Cerebellum (tissue), 4 donors: ENCODE measurements at places on chromosomes 6 and 20. TPM values are rescaled to one million over a fixed set of nuclear protein-coding genes. Genes with fewer than 3 reads are reported as not detected.
A peak's percentile ranks its signal among the peaks of the same experiment; 100 is the strongest.

Gene CTAGE9
- not detected for total RNA-seq

Gene MYB
- total RNA-seq = 9.0 TPM

Gene COL20A1
- 2.7 TPM for total RNA-seq

Gene RNF182
- total RNA-seq = 18.6 TPM

Gene PRDM13
- total RNA-seq = 4.7 TPM

DNA sequence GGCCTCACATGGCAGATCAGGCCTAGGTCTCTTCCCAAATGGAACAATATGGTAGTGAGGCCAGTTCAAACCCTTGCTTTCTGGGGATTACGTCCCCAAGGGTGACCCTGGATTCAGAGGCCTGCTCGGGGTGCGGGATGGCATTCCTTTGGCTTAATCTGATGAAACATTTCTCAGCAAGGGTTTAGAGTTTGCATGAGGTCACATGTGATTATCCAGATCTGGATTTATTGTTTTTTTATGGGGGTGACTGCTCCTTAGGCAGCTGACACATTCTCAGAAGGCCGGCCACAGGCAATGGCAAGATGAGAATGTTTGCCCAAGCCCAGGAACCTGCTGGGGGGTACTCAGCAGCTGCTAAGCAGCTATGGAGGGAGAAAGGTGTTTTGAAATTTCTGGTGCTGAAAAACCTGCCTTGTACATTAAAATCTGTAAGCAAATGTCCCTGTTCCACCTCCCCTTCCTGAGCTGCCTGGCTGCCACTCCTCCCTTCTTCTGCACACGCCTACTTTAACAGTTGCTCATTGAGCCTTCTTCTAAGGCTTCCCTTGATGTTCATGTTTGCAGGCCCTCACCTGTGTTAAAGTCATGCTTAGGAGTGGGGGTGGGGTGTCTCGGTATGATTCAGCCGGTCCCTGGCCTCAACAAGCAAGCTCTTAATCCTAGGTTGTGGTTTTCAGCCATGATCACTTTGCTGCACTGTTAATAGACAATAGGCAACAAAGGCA, 37.9 kb upstream of the FUCA2 start:
- no peak for DNase-seq

- no peak for DNase-seq
Observed at GRCh38 chr6:27829453-27830211, 82.6 kb downstream of the OR2B2 start.

GRCh38 chr6:12849809-12850198, 133.2 kb downstream of the PHACTR1 start:
- DNase-seq = no peak

DNA sequence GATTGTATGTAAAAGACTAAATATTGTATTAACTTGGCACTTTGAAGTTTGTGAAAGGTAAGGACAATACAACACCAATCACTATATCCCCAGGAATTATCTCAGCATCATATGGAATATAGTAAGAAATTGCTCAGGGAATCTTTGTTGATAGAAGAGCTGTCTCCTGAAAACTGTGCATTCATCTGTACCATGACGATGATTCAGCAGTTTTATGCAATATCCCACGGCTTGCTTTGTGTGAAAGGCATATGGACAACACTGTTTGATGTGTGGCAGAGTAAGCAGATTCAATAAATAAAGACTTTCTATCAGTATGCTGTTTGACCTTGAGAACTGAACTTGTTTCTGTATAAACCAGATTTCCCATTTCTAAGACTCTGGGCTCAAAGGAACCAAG, 147.5 kb upstream of the PLN start:
- no peak for DNase-seq

DNA sequence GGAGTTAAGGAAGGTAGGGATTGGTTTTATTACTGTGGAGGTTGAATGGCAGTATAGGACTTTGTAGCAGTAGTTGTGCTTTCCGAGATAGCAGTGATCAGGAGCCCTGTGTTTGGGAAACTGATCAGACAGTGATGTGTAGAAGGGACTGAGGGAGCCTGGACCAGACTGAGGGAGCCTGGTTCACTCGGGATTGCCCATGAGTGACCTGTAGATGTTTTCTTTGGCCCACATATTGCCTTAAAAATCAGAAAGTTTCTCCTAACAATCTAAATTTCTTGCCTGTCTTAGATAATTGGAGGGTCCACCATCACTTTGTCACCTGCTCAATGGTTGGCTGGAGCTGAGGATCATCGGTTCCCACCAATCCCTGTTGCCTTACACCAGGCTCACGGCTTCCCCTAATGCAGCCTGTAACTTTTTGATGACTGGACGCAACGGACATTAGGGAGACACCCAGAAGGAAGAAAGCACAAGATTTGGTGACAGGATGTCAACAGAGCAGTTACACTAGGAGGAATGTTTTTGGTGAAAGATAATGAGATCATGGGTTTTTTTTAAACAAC, 1.1 kb downstream of the CDS2 start:
- DNase-seq = no peak

DNA sequence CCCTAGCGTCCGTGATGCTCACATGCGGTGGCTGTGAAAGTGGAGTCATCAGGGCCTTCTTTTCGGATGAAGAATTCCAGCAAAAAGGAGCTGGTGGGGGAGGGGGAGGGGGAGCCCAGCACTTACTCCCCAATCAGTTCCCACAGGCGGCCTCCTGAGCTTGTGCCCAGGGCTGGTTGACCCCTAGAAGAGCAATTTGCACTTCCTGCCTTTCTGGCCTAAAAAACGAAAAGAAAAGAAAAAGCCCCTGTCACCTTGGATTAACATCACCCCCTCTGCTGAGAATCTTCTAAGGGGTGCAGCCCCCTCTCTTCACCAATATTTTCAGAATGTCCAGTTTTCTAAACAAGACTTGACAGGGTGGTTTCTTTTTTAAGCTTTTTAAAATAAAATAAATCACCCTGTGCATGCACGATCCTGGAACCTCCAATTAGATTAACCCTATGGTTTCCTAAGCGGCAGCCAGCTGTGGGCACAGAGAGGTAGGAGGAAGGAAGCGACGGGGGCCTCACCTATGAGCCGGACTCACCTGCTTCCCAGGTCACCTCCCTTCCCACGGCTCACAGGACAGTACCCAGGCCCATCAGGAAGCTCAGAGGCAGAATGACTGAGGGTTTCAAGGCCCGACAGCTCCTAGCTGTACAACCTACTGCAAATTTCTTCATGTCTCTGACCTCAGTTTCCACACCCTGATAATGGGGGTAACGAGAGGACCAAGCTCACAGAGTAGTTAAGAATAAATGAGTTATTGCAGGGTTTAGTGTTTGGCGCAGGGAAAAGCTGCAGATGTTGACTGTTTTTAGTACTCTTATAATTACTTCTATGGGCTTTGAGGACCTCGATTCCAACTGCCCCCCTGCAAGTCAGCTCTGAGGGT, 10.5 kb upstream of the TGM2 start:
- DNase-seq = no peak

DNA sequence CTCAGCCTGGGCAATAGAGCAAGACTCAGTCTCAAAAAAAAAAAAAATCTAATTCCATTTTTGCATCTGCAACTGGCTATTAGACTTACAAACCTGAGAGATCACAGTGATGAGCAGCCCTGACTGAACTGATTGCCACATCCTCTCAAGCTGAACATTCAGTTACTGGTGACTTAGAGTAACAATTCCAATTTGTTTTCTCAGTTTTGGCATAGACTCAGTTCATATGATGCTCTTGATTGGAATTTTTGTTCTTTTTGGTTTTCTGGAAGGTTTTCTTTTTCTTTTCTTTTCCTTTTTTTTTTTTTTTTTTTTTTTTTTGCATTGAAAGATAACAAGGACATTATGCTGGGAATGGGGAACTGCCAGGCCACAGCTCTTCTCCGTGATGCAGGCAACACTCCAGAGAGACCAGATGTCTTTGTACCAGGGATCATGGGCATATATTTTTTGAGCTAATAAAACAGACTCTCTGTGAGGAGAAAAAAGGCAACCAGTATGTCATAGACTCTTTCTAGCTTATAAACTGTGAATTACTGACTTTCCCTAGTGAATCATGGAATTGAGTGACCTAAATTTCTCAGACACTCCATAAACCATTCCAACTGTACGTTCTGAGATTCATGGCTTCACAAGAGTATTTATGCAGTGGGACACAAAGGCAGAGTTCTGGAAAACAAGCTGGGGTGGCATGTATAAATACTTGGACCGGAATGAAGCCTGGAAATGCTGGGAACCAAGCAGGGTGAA, 86.0 kb upstream of the SLC2A12 start:
- DNase-seq = peak; percentile 26

GRCh38 chr20:53866794-53867740, 203.3 kb downstream of the BCAS1 start:
- no peak for DNase-seq

GRCh38 chr6:64113704-64114103, 478.1 kb downstream of the PHF3 start:
- no peak for DNase-seq

GRCh38 chr6:143039548-143039947, 21.1 kb upstream of the AIG1 start:
- no peak for DNase-seq

GRCh38 chr20:17518339-17519052, 12.7 kb downstream of the BFSP1 start:
- DNase-seq = no peak

- no peak for DNase-seq
Observed at GRCh38 chr6:170367241-170367640, 60.7 kb downstream of the FAM120B start.

- DNase-seq = no peak
Observed at GRCh38 chr6:26126394-26127235, 39.4 kb downstream of the HFE start.
